ENCODE measurements at places on chromosomes 4 and X.

DNA sequence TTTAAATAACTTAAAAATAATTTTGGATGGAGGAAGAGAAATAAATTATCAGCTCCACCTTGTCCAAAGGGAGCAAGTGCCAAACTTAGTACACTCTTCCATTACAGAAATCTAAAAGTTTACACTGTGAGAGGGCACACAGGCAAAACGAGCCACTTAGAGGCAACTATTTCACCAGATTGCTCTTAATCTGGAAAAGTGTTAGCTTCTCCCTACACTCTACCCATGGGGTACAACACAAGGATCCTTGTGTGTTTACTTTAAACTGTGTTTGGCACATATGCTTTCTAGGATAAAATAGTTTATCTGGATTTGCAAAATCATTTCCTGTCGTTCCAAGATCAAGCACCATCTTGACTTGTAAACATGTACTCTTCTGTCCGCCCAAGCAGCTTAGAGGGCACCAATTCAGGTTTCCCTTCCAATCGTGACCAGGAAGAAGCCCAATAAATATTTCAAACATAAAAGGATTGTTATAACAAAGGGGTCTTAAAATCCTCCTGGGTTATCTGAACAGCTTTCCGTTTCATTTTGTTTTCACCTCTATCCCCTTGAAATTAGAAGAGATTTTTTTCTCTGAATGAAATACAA, 29.0 kb upstream of the KDR start:
- no peak for DNase-seq

DNA sequence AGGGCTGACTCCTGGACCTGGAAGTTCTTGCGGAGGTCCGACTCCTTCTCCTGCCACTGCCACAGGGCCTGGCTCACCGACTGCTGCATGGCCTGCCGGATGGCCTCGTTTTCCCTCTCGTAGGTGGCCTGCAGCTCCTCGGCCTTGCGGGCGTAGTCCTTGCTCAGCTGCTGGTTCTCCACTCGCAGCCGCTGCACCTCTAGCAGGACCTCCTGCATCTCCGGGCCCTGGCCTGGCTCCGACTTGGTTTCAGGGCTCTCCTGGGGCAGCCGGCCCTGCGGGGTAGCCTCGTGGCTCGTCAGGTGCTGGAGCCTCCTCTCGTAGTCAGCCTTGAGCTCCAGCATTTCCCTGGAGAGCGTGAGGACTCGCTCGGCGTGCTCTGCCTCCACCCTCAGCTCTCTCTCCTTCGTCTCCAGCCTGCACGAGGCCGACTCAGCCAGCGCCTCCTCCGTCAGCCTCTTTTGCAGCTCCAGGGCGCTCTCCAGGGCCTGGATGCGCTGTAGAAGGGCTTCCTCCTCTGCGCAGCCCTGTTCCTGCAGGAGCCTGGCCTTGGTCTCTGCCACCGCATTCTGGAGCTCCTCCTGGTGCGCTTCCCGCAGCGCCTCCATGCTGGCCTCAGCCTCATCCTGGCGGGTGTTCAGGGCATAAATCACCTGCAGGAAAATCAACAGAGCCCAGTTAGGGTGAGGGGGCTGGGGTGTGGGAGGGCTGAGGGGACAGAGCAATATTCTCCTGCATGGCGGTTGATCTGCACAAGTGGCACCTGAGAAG, 72.2 kb downstream of the FAM184B start:
- DNase-seq: no peak

DNA sequence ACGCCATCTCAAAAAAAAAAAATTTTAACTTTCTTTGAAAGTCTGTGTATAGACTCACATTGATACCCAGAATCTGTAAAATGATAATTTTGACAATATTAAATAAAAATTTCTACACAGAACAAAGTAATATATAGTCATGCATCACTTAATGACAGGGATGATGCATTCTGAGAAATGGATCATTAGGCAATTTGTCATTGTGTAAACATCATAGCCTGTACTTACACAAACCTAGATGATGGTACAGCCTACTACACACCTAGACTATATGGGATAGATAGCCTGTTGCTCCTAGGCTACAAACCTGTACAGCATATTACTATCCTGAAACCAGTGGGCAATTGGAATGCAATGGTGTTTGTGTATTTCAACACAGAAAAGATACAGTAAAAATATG, 107.7 kb downstream of the BLTP1 start:
- no peak for DNase-seq

DNA sequence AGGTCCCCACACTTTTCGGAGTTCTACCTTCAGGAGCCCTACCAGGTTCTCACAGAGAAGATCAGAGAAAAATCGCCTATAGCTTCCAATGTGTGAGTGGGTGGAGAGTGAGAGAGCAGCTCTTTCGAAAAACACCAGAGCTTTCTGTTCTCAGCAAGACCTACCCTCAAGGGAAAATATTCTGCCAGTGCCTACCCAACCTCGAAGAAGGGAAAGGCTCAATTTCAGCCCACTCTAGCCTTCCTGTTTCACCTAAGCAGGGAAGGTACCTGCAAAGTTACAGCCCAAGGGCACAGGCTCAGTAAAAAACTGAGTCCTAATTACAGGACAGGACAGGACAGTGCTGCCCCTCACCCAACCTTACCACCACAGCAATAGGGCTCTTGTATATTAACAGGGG, 104.0 kb upstream of the WDR17 start:
- DNase-seq: no peak

GRCh38 chr4:15325987-15326386, 101.8 kb upstream of the C1QTNF7 start:
- no peak for DNase-seq

GRCh38 chrX:43618366-43619205, 37.5 kb upstream of the MAOA start:
- no peak for DNase-seq

GRCh38 chr4:42656679-42656943, 294 bp downstream of the ATP8A1 start:
- DNase-seq: no peak

- no peak for DNase-seq
Observed at GRCh38 chrX:139708067-139708466, at the start of gene MCF2. TSS of gene MCF2 (minus strand) at chrX:139708167. CDS start at chrX:139651744, 56,423 bp downstream.

DNA sequence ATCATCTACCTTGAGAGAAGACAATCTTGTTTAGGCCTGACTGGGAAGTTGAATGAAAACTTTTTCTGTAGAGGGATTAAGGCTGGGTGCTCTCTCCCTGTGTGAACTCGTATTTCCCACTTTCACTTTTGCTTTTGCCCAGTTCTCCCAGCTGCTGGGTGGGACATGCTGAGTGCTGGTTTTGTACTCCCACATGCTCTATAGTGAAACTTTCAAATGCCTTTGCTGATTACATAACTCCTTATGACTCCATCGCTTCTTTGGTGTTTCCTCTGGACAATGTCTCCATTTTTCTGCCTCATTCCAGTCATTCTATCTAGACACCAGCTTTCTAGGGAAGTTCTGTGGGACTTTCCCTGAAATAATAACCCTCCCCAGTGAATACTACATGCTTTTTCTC, 100.5 kb downstream of the CLNK start:
- no peak for DNase-seq

DNA sequence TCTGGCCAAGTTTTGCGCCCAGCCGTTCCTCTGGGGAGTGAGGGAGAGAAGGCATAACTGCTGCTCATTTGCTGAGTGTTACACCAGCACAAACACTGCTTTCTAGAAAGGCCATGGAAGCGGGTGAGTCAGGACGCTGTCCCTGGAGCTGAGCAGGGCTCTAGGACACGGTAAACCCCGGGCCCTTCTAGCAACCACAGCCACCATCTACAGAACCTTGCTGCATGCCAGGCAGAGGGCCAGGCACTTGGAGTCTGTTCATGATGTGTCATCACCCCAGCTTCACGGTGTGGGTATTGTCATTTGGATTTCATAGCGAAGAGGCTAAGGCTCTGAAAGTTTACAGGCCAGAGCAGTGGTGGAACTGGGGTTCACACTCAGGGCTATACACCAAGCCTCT, 31.8 kb upstream of the C4orf50 start:
- DNase-seq: no peak

GRCh38 chr4:52942936-52943335, 80.8 kb downstream of the RASL11B start:
- no peak for DNase-seq

GRCh38 chr4:152164561-152164960, 371.3 kb downstream of the FBXW7 start:
- DNase-seq: no peak

DNA sequence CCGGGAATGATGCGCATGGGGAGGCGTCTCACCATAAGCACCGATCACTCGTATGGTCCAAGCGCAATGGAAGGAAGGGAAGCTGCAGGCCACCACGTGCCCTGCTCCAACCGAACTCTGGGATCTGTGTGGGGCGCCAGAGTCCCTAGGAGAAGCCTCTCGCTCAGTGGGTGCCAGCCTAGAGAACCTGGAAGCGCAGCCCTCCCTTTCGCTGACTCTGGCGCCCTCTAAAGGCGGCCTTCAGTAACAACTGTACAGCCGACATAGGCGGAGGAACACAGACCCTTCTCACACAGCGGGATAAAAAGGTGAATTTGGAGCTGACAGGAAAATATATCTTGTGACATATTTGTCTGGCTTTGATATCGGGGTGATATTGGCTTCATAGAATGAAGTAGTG, 76.0 kb downstream of the INTS6L start:
- no peak for DNase-seq

DNA sequence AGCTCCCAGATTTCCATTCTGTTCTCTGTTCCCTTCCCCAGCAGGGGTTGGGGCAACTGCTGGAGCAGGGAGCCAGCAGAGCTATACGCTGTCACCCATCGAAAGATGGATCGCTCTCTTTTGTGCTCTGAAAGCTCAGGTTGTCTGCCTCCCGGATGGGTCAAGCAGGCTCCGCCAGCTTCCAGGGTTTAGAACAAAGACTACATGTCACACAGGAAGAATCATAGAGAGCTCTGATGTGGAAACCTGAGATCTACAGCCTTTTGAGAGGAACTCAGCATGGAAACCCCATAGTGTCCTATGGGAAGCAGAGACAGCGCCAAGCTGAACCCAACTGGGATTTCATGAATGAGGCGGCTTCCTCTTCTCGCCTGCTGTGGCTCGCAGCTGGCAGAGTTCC, 205.4 kb downstream of the HS3ST1 start:
- peak; percentile 51 for DNase-seq

DNA sequence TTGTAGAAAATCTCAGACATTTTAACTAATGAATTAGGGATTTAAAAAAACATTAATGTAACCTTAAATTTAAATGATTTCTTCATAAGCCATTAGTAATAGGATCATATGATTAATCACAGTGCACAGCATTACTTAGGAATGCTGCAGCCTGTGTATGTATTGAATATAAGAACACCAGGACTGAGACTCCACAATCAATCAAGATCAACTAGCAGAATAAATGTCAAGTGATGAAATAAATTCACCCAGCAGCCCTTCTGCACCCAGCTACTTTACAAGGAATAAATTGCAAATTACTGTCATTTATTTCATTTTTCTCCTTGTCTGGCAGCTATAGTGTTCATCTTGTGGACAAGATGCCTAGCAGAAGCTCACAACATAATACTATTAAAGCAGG, 46.5 kb downstream of the NEIL3 start:
- DNase-seq: no peak

DNA sequence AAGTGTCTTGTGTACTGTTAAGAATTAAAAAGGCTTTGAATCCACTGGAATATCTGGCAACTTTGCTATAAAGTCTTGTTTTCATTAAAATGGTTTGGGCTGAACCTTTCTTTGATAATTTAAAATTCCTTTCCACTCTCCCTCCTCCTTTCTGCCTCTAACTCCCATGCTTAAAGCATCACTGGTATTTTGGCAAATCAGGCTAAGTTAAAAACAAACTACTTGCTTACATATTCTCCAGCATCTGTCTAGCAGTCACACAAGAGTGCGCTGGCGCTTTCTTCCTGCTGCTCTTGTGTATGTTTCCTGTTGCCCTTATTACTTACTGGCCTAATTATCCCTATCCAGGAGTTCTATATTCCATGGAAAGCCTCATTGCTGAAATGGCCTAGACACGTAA, 136.6 kb downstream of the VEGFC start:
- DNase-seq: peak; percentile 8

GRCh38 chr4:126752702-126753101, 880.1 kb upstream of the INTU start:
- DNase-seq: no peak

- DNase-seq: peak; percentile 66
Observed at GRCh38 chrX:84501798-84502628, at the start of gene HDX. TSS of gene HDX (minus strand) at chrX:84502453. CDS start at chrX:84475397, 27,056 bp downstream.

- DNase-seq: no peak
Observed at GRCh38 chr4:73181231-73181630, 77.4 kb downstream of the ANKRD17 start.

DNA sequence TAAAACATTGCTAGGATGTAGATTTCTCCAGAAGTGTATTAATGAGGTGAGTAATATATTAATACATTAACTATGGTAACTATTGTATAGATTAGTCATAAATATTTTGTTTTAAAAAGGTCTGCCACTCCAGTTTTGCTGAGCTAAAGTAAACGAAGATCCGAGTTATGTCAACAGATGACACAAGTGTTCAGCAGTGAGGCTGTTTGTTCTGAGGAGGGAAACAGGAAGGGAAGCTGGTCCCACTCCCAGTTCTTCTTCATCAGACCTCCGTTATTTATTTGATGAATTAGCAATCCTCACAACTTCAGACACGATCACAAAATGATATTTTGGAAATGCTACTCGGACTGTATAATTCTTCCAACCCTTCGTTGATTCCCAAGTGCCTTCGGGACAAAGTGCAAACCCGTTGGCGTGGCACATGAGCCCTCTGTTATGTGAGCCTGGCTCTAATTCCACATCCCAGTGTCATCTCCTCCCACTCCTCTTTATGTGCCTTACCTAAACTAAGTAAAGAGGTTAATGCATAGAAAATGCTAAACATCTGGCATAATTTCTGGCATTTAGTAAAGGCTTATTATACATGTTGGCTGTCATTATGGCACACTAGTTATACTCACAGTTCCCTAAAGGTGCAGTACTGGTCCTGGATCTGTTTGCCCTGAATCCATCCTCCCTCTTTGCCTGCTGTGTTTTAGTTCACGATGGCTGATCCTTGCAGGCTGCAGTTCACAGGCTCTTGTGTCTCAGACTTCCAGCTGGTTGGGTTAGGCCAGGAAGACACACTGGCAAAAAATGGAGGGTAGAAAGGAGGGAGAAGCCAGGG, 190.6 kb upstream of the LNX1 start:
- DNase-seq: no peak
